ENCODE measurements at places on chromosomes 12 and 14.
A peak's percentile ranks its signal among the peaks of the same experiment; 100 is the strongest.

GRCh38 chr12:54502485-54502884 is 4.9 kb downstream of the NCKAP1L start:
- DNase-seq = no peak

GRCh38 chr12:1369460-1369859 is 224.9 kb downstream of the FBXL14 start:
- no peak for DNase-seq

DNA sequence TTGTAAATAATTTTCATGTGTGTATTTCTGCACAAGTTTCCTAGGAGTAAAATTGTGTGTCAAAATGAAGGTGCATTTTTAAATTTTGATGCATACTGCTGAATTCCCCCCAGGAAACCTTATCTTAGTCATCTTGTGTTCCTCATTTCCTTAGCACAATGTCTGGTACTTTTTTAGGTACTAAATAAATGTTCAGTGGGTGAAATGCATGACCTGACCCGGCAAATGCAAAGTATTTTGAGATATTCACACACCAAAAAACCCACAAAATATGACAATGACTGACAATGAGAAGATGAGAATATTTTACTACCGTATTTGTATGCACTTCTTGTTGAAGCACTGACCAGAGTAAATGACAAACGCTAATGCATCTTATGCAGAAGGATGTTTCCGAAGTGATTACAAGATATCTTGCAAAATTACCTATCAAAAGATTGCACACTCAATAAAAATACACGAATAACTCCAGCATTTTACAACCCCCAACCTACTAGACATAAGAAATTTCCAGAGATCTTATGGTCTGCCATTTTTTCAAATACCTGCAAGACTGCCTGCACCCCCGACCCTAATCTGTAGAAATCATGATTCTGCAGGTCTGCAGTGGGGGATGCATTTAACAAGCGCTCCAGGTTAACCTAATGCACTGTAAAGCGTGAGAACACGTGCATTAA is 895 bp upstream of the PRKAB1 start:
- DNase-seq = no peak

DNA sequence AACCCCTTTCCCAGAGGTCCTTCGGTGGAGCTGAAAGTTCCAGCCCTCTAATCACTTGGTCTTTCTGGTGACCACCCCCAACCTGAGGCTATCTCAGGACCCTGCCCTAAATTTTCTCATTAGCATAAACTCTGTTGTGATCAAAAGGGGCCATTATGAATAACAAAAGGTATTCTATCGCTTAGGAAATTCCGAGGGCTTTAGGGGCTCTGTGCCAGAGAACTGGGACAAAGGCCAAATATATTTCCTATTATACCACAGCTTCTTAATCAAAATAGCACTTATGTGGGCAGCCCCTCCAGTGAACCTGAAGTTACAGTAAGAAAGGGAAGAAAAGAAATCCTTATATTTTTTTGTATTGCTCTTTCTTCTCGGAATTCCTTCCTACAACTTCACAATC is 125.3 kb upstream of the NPAS3 start:
- DNase-seq = no peak

GRCh38 chr12:106149096-106149784 is 10.5 kb upstream of the NUAK1 start:
- peak; percentile 40 for DNase-seq

Measured in dorsolateral prefrontal cortex (tissue), 122 donors.